ENCODE measurements at places on chromosomes 2 and 18.

- no peak for DNase-seq
These were observed 44.3 kb downstream of the MFSD6 start for GRCh38 chr2:190452433-190452832.

GRCh38 chr2:112662704-112663103 lies 17.0 kb downstream of the SLC20A1 start:
- no peak for DNase-seq

GRCh38 chr2:101219246-101219645 lies 33.4 kb upstream of the CNOT11 start:
- no peak for DNase-seq

GRCh38 chr2:200749631-200750322 lies 61.9 kb upstream of the BZW1 start:
- DNase-seq: no peak

DNA sequence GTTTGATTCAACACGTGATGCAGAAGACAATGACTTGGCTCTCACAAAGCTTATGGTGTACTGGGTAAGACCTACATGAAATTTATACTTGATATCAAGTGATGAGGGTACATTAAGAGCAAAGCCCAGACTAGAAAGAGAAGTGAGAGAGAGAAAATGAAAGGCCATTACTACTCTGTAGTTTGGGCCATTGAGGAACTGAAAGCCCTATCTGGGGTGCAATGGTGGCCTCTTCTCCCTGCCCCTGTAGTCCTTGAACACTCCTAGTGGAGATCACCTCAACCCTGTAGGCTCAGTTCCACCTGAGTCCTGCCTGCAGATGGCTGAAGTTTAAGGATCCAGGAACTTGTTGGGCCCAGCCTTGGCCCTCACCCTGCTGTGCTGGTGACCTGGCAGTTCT lies 569.8 kb upstream of the MEX3C start:
- DNase-seq: no peak

- DNase-seq: no peak
These were observed 146.0 kb upstream of the SERTAD2 start for GRCh38 chr2:64799592-64800252.

GRCh38 chr2:62826141-62826540 lies 120.6 kb downstream of the EHBP1 start:
- no peak for DNase-seq

- no peak for DNase-seq
These were observed 55.2 kb downstream of the METTL4 start for GRCh38 chr18:2515908-2516625.

Data from GM13977 (cell line).